ENCODE measurements at places on chromosomes 1 and 21.
A peak's percentile ranks its signal among the peaks of the same experiment; 100 is the strongest.

DNA sequence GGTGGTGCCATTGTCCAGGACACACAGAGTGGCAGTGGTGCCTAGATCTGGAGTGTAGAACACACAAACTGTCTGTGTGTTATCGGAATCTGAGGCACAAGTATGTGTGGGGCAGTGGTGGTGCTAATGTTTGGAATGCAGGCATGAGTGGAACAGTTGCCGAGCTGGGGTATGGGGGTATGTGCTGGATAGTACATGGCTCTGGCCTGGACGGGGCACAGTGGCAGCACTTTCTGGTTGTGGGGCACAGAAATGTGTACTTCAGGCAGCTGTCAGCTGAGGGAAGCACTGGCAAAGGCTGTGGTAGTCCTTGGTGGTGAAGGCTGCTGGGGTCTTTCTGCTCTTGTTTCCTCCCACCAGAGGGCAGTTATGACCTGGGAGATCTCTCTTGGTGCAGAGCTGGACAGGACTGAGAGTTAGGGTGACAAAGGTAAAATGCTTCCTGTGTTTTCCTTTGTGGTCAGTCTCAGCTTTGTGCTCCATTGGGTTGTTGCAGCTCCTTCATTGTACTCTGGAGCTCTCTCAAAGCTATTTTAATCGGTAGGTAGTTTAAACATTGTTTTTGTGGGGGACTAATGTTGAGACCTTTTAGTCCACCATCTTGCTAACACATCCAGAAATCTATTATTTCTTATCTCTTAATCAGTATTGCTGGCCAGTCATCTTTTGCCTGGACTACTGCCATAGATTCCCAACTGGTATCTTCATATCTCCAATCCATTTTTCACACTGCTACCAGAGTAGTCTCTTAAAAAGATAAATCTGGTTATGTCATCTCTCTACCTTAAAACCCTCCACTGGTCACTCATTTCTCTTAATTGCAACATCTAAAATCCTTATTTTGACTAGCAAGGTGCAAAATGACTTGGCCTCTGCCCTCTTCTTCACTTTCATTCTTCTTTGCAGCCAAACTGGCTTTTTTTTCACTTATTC, 83.9 kb upstream of the NBPF4 start:
- DNase-seq, result no peak

GRCh38 chr1:210339500-210339899, 10.8 kb downstream of the HHAT start:
- DNase-seq, result no peak

DNA sequence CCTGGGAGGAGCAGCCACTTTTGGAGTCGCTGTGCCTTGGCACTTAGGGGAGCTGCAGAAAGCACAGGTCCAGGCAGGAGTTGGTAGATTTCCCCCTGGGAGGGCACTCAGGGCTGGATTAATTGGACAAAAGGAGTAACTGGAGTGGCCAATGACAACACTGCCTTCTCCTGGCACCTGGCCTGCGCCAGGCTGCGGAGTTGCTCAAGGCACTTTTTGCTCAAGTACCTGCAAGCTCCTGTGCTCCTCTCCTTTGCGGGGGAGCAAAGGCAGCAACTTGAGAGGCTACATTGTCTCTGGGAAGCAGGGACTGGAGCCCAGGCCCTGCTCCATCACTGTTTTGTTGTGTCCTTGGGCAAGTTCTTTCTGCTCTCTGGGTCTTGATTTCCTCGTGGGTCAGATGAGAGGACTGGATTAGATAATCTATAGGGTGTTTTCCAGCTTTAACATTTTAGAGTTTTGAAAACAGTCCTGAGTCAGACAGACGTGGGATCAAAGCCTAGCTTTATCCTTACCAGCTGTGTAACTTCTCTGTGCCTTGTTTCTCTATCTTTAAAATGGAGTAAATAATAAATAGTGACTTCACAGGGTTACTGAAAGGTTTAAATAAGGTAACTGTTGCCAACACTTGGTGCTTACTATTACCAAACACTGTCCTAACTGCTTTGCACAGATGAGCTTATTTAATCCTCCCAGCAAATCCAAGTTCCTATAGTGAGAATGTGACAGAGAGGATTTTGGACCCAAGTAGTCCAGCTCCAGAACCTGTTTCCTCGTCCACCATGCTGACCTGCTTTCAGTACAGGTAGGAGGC, 18.0 kb upstream of the GRHL3 start:
- no peak for DNase-seq

- DNase-seq, result no peak
Observed at GRCh38 chr1:62144238-62144831, 50.3 kb upstream of the L1TD1 start.

- DNase-seq, result peak; percentile 50
Observed at GRCh38 chr1:27773826-27774445, 917 bp downstream of the STX12 start.

GRCh38 chr21:39097981-39098380, 85.3 kb downstream of the PSMG1 start:
- no peak for DNase-seq

DNA sequence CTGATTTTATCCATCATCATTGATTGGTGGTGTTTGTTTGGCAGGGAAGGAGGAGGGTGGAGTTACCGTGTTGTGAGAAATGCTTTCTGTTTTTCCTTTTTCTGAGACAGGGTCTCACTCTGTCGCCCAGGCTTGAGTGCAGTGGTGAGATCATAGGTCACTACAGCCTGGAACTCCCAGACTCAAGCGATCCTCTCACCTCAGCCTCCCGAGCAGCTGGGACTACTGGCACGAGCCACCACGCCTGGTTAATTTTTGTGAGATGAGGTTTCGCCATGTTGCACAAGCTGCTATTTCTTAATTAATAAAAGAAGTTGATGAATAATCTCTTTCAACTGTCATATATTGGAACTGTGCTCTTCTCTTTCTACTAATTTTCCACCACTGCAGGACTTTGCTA, 44.3 kb downstream of the HUNK start:
- DNase-seq, result no peak

GRCh38 chr1:156740237-156740740, 599 bp downstream of the MRPL24 start:
- peak; percentile 16 for DNase-seq

DNA sequence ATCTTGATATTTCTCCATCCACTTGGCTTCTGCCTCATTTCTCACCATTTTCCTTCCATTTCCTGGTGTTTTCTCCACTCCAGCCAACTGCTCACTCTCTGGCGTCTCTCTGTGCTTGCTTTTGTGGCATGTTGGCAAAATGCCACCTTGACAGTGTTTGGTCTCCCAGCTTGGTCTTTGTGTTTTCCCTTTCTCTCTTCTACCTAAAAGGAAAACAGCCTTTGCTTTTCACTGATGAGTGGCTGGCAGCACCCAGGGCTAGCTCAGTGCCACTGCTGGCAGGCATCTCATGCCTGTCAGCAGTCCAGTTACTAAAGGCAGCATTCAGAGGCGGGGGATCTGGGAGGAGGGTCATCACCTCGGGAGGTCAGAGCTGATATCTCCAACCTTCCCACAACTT, 55.3 kb upstream of the DSCAM start:
- no peak for DNase-seq

DNA sequence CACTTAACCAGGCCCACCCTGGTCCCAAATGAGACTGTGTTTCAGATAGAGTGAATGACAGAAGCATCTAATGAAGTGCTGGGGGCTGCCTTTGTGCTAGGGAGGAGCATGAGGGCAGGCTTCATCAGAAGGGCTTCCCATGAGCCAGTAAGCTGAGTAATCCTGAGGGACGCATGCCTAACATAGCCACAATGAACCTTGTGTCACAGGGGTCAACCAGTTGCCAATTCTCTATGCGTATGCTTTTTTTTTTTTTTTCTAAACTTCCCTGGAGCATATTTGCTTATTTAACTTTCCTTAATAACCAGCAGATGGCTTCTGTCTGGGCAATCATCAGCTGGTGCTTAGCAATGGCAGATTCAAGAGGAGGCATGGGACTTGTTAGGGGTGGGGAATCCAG, 25.5 kb upstream of the CYP2J2 start:
- DNase-seq, result no peak
